ENCODE measurements at places on chromosomes 12 and 14. TPM values are rescaled to one million over a fixed set of nuclear protein-coding genes. Genes with fewer than 3 reads are reported as not detected.

The POTEM gene
- not detected for polyA plus RNA-seq

The TSPAN11 gene
- polyA plus RNA-seq = 0.42 TPM

The TAC3 gene
- polyA plus RNA-seq = 0.16 TPM

The INHBE gene
- polyA plus RNA-seq = not detected

The RAB15 gene
- polyA plus RNA-seq = 3.3 TPM

The RAD51AP1 gene
- polyA plus RNA-seq = 2.6 TPM

The MDGA2 gene
- polyA plus RNA-seq = not detected

The LAG3 gene
- polyA plus RNA-seq = 1.1 TPM

The OR10P1 gene
- polyA plus RNA-seq = not detected

The HOXC6 gene
- 1.4 TPM for polyA plus RNA-seq

The AVPR1A gene
- 0.10 TPM for polyA plus RNA-seq

The FAM90A1 gene
- polyA plus RNA-seq = 0.18 TPM

The CLEC1B gene
- polyA plus RNA-seq = not detected

The LALBA gene
- not detected for polyA plus RNA-seq

The C12orf60 gene
- polyA plus RNA-seq = 0.65 TPM

The ACSS3 gene
- 0.31 TPM for polyA plus RNA-seq

The CLEC6A gene
- not detected for polyA plus RNA-seq

The TGM1 gene
- polyA plus RNA-seq = 609 TPM

The M6PR gene
- polyA plus RNA-seq = 45.9 TPM

The WSCD2 gene
- 0.72 TPM for polyA plus RNA-seq

The AKAP3 gene
- polyA plus RNA-seq = 0.36 TPM

The TAS2R43 gene
- not detected for polyA plus RNA-seq

The GZMB gene
- 3.0 TPM for polyA plus RNA-seq

The NT5DC3 gene
- 2.8 TPM for polyA plus RNA-seq

The GPRC5D gene
- polyA plus RNA-seq = 0.31 TPM

The TCL1A gene
- polyA plus RNA-seq = not detected

The ZNF605 gene
- 4.3 TPM for polyA plus RNA-seq

The ACRBP gene
- polyA plus RNA-seq = 0.32 TPM

The EFS gene
- 35.9 TPM for polyA plus RNA-seq

The NUAK1 gene
- 0.73 TPM for polyA plus RNA-seq

The NOS1 gene
- 0.32 TPM for polyA plus RNA-seq

The CD69 gene
- 1.6 TPM for polyA plus RNA-seq

The TAS2R13 gene
- polyA plus RNA-seq = not detected

The SERPINA3 gene
- polyA plus RNA-seq = 30.5 TPM

The GPR137C gene
- 0.26 TPM for polyA plus RNA-seq

The PTPRQ gene
- polyA plus RNA-seq = 0.22 TPM

The RILPL1 gene
- polyA plus RNA-seq = 7.3 TPM

The BBS10 gene
- 3.0 TPM for polyA plus RNA-seq

The LRRIQ1 gene
- polyA plus RNA-seq = 0.16 TPM

The MYF5 gene
- polyA plus RNA-seq = not detected

The CABP1 gene
- polyA plus RNA-seq = 1.1 TPM

The PLEKHD1 gene
- polyA plus RNA-seq = 0.06 TPM

The KRT71 gene
- polyA plus RNA-seq = not detected

The TDRD9 gene
- 0.39 TPM for polyA plus RNA-seq

The SIX1 gene
- not detected for polyA plus RNA-seq

The MIP gene
- not detected for polyA plus RNA-seq

The PROX2 gene
- polyA plus RNA-seq = not detected

All from esophagus (tissue), 2 donors.